ENCODE measurements at places on chromosomes 7 and 10.

DNA sequence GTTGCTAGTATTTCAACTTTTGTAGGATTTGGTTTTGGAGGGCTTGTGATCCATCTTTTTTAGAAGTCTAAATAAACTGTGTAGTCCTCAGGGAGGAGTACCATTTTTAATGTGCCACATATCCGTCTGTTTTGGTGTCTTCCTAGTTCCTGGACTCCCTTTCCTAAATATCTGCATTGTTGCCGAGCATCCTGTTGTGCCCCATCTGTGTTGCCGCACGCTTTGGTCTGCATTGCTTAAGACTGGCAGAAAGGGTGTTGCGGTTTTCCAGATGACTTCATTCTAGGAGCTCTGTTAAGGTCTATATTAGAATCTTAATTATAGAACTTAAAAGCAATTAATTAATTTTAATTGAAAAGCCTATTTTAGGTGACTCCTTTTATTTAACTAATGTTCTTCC lies 49.4 kb downstream of the RBM33 start:
- no peak for DNase-seq

DNA sequence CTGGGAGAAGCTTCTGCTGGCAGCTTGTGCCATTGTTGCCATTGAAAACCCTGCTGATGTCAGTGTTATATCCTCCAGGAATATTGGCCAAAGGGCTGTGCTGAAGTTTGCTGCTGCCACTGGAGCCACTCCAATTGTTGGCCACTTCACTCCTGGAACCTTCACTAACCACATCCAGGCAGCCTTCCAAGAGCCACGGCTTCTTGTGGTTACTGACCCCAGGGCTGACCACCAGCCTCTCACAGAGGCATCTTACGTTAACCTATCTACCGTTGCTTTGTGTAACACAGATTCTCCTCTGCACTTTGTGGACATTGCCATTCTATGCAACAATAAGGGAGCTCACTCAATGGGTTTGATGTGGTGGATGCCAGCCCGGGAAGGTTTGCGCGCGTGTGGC lies 220.7 kb downstream of the ADK start:
- DNase-seq: no peak

- DNase-seq: no peak
Measured at GRCh38 chr10:91591797-91592174, 41.1 kb downstream of the PPP1R3C start.

DNA sequence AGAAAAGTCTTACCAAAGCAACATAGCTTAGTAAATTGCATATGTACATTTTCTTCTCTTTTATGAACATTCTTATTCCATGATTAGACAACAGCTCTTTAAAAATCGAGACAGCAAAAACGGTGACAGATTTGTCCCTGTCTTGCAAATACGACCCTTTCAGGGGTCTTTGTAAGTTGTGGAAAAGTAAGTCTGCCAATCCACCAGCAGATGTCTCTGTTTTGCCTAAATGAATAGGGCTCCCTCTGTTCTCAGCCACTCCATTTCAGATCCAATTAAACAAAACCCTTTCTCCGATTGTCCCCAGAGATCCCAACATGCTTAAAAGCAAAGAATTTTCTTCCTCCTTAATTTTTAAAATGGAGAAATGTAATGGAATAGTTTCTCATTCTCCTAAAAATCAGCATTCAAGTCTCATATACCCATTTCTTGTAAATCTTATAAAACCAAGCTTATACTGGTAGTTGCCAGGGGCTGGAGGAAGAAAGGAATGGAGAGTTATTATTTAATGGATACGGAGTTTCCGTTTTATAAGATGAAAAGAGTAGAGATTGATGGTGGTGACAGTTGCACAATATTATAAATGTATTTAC lies 61.0 kb upstream of the NFE2L3 start:
- no peak for DNase-seq

DNA sequence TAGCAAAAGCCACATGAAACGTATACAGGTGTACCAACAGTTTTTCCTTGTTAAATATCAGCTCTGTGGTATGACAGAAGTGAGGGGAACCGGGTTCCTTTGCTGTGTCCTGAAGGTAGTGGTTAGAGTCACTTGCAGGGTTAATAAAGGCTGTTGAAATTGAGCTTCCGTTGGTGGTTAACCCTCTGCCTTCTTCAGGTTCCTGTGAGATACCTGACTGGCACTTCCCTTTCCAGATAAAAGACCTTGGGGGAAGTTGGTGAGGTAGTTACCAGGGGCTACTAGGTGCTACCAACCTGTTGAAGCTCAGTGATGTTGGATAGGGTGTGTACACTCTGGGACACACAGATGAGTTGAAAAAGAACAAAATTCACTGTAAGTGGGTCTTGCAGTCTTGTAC lies 384.1 kb downstream of the GATA3 start:
- no peak for DNase-seq

DNA sequence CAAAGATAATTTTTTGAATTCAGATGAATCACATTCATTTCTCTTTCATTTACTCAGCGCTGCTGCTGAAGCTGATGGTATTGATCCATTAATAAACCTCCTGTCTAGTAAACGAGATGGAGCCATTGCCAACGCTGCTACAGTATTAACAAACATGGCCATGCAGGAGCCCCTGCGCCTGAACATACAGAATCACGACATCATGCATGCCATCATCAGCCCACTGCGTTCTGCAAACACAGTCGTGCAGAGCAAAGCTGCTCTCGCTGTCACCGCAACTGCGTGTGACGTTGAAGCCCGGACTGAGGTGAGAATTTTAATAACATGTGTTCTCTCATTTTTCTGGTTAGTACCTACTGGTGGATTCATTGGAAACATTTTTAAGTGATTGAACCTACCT lies 70.2 kb downstream of the ARMC3 start:
- no peak for DNase-seq
